Brain pericyte (primary cell): ENCODE measurements at places on chromosomes 12 and 14.

DNA sequence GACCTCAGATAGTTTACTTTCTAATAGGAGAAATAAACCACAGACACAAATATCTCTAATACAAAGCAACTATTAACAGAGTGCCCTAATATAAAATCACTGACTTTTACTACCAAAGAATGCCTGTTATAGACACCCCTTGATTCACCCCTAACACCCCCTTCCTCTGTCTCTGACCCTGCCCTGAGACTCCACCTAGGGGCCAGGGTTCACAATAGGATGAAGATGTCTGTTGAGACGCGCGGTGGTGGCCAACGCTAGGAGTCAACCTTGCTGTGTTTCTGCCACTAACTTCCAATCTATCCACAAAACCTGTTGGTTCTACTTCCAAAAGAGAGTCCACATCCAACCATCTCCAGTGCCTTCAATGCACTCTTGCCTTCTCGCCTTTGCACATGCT is 10.9 kb upstream of the TC2N start:
- DNase-seq = no peak

DNA sequence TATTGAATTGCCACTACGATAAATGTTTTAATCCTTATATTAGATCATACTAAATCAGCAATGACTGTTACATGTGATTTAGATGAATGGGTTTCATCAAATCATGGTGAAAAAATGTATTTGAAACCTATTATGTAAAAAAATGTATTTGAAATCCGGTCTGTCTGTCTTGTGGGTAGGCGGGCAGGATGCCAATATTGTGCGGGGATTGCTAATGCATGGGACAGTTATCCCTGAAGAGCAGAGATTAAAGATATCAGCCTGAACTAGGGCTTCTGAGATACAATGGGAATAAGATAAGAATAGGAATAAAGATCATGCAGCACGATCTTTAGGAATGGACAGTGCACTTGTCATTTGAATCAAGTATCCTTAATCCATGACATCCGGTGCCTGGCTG is 134.0 kb downstream of the PRKCH start:
- DNase-seq = no peak

- no peak for DNase-seq
These were observed 972.2 kb upstream of the TMEM132C start for GRCh38 chr12:127294651-127295210.

DNA sequence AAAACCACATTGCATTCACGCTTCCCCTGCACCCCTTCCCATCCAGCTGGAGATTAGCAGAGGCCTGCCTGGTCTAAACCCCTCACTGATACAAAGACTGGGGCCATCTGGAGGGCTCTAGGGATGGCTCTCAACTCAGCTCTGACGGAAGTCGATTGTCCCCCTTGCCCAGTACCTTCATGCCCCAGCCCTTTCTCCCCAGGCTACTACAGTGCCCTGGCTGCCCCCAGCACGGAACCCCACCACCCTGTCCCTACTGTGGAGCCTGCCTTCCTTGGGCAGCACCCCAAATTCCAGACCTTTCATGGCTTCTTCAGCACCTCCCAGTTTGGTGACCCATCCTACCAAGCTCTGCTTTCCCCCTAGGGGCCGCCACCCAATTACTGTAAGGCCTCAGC is 25.6 kb downstream of the ZFP36L1 start:
- DNase-seq = no peak

- DNase-seq = no peak
These were observed 29.7 kb downstream of the ATF7IP start for GRCh38 chr12:14395074-14395778.

GRCh38 chr12:79624378-79624777 is 66.4 kb downstream of the PAWR start:
- no peak for DNase-seq

DNA sequence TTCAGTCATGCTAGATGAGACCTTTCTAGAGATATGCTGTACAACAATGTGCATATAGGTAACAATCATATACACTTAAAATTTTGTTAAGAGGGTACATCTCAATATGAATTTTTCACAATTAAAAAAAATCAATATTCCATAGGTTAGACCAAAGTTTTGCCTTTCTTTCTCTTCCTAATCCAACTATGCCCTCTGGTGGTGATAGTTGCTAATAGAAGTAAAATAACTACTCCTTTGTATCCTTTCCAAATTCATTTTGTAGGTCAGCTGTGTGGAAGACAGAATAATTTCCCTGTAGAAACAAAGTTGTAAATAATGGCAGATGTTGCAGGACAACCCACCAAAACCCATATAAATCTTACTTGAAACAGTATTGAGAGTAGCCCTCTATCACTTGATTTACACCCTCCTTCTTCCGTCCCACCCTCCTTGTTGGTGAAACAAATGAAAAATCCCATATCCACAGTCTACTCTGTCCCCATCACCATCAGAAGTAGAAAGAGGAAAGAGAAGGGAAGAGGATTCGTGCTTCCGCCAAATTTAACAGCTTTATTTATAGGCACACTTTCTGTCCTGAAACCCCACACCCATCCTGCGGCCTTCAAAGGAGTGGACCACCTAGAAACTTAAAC is 34.2 kb upstream of the KICS2 start:
- no peak for DNase-seq

- no peak for DNase-seq
These were observed 44.0 kb downstream of the TRAF3 start for GRCh38 chr14:102821252-102821651.

DNA sequence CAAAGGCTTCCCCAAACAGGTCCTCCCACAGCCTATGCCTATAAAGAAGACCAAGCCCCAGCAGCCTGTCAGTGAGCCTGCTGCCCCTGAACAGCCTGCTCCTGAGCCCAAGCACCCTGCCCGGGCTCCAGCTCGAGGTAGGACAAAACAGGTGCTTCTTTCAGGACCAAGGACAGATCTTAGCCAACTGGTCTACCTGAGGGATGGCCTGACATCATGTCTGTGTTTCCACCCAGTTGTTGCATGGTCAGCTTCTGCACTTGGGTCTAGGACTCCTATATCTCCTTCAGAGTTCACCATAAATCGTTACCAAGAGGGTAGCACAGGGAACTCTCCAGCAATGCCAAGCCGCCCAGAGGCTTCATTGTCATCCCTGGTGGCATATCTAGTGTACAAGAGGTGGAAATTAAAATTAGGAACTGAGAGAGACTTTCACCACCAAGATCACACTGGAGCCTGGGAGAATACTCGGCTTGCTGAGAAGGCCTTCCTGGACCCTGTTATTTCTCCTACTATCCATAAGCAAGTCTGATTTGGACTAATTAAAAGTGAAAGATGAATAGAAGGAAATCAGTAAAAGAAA is 38.2 kb upstream of the OAS1 start:
- DNase-seq = no peak

DNA sequence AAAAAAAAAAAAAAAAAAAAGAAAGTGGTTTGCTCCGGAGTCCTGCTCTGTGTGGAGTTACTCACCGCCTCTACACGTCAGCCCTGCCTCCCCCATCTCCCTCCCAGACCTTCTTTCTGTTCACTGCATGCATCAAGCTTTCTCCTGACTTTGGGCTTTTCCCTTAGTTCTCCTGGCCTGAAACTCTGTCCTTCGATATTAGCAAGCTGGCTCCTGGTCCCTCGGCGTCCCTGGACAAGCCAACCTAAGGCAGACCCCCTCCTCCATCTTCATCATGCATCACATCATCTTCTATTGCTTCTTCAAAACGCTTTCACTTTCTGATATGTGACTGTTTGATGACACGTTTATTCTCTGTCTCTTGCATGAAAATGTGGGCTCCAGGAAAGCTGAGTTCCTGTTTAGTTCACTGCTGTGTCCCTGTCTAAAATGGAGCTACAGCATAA is 40.6 kb downstream of the SLC15A4 start:
- DNase-seq = no peak

GRCh38 chr14:59464486-59465315 is 479 bp downstream of the GPR135 start:
- no peak for DNase-seq

DNA sequence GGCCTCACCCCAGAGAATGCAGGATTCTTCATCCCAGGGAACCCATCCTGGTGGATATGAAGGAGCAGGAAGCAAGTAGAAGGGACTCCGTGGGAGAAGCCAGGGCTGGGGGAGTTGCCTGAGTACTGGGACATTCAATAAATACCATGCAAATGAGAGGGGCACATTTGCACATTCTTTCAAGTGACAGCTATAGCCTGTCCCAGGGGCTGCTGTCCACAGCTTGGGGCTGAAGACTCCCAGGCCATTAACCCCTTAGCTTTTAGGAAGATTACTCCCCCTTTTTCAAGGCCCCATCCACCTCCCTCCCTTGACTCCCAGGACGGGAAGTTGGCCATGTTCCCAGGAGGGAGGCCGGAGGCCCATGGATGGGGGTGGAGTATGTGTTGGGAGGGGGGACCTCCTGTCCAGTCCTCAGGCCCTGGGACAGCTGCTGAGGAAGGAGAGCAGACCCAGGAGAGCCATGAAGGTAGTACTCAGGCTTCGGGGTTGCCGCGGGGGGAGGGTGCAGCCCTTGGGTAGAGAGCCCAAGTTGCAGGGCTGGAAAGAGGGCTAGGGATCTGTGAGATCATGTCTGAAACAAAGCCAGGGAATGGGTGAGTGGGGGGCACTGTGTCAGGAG is 974 bp upstream of the TNS2 start:
- DNase-seq = no peak

- no peak for DNase-seq
These were observed 754 bp upstream of the BCL2L14 start for GRCh38 chr12:12069821-12070548.

DNA sequence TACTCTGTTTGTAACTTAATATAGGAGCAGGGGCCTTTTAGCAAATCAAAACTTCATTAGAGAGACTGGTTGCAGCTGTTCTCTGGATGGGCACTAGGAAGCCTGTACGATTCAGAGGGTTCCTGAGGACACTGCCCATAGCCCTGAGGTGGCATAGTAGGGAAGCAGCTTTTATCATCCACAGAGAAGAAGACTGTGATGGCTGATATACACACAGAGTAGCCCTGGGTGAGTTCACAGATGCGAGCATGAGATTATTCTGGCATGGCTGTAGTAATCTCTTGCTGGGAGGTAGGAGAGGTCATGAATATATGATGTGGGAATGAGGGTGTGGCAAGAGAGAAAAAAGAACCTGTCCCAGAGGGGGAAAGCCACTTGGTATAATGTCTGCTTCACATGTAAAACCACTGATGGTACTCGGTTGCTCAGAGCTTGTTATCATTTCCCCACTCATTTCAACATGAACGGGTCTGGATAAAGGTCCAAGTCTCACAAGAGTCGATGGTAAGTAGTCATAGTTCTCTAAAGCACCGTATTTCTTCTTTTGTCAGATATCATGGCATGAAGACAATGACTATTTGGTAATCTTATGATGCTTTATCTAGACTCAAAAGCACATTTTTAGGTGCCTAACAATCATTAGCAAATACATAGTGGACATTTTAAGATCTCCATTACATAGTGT is 52.0 kb downstream of the PEBP1 start:
- DNase-seq = no peak

DNA sequence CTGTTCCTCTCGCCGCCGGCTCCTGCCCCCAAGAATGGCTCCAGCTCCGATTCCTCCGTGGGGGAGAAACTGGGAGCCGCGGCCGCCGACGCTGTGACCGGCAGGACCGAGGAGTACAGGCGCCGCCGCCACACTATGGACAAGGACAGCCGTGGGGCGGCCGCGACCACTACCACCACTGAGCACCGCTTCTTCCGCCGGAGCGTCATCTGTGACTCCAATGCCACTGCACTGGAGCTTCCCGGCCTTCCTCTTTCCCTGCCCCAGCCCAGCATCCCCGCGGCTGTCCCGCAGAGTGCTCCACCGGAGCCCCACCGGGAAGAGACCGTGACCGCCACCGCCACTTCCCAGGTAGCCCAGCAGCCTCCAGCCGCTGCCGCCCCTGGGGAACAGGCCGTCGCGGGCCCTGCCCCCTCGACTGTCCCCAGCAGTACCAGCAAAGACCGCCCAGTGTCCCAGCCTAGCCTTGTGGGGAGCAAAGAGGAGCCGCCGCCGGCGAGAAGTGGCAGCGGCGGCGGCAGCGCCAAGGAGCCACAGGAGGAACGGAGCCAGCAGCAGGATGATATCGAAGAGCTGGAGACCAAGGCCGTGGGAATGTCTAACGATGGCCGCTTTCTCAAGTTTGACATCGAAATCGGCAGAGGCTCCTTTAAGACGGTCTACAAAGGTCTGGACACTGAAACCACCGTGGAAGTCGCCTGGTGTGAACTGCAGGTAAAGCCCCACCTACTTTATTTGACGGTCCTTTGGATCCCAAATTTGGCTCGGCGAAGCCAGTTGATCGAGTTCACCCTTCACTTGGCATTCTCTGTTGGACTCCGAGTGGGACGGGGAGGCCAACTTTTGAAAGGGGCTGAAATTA is 1.5 kb downstream of the WNK1 start:
- DNase-seq = no peak

DNA sequence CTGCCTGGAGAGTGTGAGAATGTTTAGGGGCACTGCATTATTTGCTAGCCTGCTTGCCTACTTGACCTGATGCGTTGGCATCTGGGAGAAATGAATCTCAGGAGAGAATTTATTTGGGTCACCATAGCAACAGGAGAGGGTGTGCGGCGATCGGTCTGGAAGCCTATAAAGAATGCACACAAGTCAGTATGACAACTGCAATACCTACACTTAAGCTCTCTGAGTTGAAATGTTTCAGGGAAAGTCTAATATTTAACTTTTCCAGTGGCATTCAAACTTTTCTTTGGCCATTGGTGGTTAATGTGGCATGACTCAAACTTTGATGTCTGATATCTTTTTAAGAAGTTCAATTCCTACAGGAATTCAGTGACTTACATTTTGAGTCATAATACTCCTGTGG is 205.1 kb downstream of the NEDD1 start:
- DNase-seq = no peak

DNA sequence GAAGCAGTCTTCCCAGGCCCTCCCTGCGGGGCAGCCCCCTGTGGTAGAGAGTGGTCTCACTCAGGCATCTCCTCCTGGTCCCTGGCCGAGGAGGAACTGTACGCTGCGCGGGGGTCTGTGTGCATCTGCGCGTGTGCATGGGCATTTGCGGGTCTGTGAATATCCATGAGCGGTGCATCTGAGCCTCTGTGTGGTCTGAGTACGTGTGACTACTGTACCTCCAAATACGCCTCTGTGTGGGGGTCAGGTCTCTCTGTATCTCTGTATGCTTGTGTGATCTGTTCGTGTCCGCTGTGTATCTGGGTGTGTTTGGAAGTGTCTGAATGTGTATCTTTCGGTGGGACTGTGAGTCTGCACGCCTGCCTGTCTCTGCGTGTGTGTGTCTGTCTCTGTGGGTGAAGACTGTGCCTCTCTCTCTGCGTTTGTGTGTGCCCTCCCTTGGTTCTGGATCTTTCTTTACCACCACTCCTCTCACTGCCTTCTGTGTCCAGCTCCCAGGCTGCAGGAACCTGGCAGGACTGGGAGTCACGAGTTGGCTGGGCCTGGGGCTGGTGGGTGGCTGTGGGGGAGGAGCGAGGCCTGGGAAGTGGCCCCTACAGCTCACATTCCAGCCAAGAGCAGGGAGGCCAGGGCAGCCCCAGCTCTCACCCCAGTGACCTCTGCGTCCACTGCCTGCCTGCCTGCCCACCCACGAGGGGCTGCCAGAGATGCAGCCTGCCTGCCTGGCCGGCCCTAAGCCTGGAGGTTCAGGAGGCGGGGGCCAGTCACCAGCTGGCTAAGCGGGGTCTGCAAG is 1.1 kb upstream of the PGF start:
- DNase-seq = no peak

- DNase-seq = no peak
These were observed 888 bp upstream of the EEA1 start for GRCh38 chr12:92929983-92930382.

GRCh38 chr12:52181746-52182145 is 10.1 kb downstream of the KRT80 start:
- peak; percentile 85 for DNase-seq

GRCh38 chr12:112013601-112014402 is 576 bp downstream of the ERP29 start:
- DNase-seq = no peak
